NCI-H1694 (cell line): ENCODE measurements at places on chromosomes 2 and 18.
A peak's percentile ranks its signal among the peaks of the same experiment; 100 is the strongest.

- DNase-seq: no peak
Measured at GRCh38 chr18:12921178-12921577, 26.6 kb upstream of the SEH1L start.

DNA sequence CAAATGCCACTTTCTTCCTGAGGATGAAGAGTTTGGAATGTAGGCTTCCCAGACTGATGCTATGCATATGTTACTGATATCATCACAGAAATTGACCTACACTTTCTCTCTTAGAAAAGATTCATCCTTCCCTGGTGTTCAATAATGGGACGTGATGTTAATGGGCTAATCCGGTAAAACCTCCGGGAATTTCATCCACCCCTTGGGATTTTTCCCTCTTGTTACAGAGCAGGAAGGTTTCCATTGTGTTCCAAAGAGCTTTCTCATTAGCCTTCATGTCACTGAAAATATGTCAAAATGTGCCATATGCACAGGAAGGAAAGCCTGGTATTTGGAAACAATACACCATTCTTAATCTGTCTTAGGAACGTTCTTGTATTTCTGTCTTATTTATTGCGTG, 20.7 kb downstream of the ALPK2 start:
- no peak for DNase-seq

DNA sequence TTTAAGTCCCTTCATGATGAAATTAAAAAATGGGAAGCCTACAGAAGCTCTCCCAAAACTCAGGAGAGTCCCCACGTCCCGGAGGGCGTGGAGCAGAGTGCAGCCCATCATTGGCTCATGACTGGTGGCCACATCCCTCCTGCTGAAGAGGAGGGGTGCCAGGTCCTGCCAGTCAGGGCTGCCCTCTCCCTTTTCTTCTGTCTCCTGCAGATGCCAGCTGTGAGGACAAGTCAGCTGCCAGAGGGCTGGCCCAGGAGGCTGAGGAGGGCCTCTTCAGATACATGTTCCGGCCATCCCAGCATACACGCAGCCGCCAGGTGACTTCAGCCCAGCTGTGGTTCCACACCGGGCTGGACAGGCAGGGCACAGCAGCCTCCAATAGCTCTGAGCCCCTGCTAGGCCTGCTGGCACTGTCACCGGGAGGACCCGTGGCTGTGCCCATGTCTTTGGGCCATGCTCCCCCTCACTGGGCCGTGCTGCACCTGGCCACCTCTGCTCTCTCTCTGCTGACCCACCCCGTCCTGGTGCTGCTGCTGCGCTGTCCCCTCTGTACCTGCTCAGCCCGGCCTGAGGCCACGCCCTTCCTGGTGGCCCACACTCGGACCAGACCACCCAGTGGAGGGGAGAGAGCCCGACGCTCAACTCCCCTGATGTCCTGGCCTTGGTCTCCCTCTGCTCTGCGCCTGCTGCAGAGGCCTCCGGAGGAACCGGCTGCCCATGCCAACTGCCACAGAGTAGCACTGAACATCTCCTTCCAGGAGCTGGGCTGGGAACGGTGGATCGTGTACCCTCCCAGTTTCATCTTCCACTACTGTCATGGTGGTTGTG, 2.6 kb downstream of the INHA start:
- DNase-seq: no peak

- DNase-seq: peak; percentile 6
Measured at GRCh38 chr2:96325884-96326255, 753 bp downstream of the ITPRIPL1 start.

DNA sequence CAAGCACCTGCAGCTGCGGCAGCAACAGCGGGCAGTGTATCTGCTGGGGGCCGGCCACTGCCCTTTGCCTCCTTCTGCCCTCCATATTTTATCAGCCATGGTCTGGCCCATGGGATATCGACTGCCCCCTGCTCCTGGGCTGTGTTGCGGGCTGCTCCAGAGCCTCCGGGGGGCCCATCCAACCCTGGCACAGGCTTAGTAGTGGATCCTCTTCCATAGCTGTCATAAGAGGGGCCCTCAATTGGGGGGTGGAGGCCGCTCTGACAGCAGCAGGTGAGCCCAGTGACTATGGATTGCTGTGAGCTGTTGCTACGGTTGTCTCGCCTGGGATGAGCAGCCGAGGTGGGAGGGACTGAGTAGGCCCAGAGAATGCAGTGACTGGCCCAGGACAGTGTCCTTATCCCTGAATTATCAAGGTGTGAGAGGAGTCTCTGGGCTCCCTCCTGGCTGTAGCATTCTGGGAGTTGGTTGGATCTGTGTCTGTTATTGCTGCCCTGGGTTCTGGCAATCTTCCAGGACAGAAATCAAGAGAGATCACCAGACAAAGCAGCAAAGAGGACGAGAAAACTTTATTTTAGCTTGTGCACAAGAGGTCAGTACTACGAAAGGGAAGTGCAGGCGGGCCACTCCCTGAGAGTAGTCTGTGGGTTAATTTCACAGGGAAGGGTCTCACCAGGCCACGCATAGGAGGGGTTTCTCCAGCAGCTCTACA, 145.1 kb downstream of the ASB1 start:
- no peak for DNase-seq

- no peak for DNase-seq
Measured at GRCh38 chr2:217614096-217614495, 388.7 kb downstream of the TNS1 start.

- no peak for DNase-seq
Measured at GRCh38 chr2:99158599-99158998, 3.8 kb downstream of the LIPT1 start.

- DNase-seq: no peak
Measured at GRCh38 chr2:844715-845114, 105.9 kb upstream of the SNTG2 start.

- no peak for DNase-seq
Measured at GRCh38 chr2:220775856-220776488, 796.1 kb downstream of the EPHA4 start.

- no peak for DNase-seq
Measured at GRCh38 chr2:207975921-207976320, 49.4 kb downstream of the PLEKHM3 start.

- DNase-seq: no peak
Measured at GRCh38 chr2:217316743-217317142, 456.9 kb upstream of the TNP1 start.

DNA sequence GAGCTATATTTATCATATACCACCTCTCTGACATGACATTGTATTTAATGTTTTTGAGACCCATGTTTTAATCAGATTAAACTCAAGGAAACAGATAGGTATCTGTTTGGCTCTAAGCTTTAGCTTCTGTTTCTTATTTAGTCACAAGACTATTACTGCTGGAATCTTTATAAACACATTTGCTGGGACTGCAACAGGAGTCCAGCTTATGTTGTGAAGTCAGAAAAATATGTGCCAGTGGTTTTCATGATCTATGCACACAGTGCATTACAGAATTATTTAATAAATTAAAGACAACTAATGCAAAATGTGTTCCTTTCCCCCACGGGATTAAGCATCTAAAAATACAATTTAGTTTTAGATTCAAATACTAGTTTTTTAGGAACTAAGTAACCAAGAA, 338.9 kb downstream of the ZEB2 start:
- no peak for DNase-seq

DNA sequence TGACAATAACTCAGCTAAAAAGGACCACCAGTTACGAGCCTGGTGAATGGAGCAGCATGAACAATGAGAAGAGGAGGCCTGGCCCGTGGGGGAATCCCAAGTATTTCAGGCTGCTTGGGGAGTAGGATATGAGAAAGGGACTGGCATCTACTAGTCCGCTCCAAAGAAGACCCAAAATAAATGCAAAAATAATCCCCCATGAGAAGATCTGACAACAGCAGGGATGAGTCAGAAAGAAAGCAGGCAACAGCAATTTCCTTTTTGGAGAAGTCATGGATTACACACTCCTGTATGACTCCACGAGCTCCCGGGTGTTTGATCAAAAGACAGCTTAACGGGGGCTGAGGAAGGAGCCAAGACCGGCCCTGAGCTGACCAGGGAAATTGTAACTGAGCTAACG, 111.4 kb downstream of the SOX11 start:
- no peak for DNase-seq

- DNase-seq: no peak
Measured at GRCh38 chr2:135840601-135841000, 3.6 kb upstream of the LCT start.

GRCh38 chr2:75033516-75033915, 75.1 kb downstream of the POLE4 start:
- no peak for DNase-seq

DNA sequence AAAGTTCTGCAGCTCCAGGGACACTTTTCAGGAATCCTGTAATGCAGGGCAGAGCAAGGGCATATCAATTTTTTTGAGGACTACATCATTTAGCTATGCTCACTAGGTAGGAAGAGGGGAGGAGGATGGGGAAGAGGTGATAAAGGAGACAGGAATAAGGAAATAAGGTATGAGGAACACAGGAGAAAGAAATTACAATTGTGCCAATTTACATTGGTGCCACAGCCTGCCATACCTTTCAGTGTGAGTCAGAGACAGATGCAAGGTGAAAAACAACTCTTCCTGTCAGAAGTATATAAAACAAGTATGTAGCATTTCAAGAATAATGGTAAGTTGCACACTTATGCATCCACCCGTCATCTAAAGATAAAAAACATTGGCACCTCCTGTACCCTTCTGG, 5.4 kb upstream of the MRPS9 start:
- no peak for DNase-seq

- peak; percentile 34 for DNase-seq
Measured at GRCh38 chr2:186205254-186205911, 280.7 kb upstream of the ZC3H15 start.

- DNase-seq: no peak
Measured at GRCh38 chr2:168679081-168679480, 123.4 kb upstream of the NOSTRIN start.

GRCh38 chr2:72367530-72368225, 220.0 kb upstream of the CYP26B1 start:
- no peak for DNase-seq
